ENCODE measurements at places on chromosomes 7 and 10.

GRCh38 chr7:148274118-148274517, 316.4 kb upstream of the C7orf33 start:
- H3K4me3 ChIP-seq = no peak overlapping the region
- H3K4me1 ChIP-seq = peaks cover 24% of the 10 kb centered on the region
- H3K27me3 ChIP-seq = no peaks in the 10 kb centered on the region
- H3K27ac ChIP-seq = no peak overlapping the region
- DNase-seq = no peak
- H3K36me3 ChIP-seq = no peaks in the 10 kb centered on the region

DNA sequence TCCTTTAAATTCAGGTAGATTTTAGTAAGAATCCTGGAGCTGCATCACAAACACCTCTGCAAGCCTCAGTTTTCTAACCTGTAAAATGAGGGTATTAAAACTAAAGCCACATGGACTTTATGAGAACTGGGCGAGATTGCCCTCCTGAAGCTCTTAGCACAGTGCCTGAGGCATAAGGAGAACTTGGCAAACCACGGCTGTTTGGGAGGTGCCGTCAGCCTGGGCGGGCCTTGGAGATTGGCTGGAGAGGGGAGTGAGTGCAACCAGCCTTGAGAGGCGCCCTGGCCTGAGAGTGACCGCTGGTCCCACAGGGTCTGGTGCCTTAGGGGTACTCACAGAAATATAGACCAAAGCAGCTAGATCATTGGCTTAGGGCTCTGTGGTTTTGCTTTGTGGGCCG, 5.4 kb upstream of the TNS3 start:
- peaks cover 9% of the 10 kb centered on the region for H3K4me1 ChIP-seq
- H3K4me3 ChIP-seq = no peak overlapping the region
- no peaks in the 10 kb centered on the region for H3K27me3 ChIP-seq
- H3K27ac ChIP-seq = no peak overlapping the region
- H3K36me3 ChIP-seq = no peaks in the 10 kb centered on the region

DNA sequence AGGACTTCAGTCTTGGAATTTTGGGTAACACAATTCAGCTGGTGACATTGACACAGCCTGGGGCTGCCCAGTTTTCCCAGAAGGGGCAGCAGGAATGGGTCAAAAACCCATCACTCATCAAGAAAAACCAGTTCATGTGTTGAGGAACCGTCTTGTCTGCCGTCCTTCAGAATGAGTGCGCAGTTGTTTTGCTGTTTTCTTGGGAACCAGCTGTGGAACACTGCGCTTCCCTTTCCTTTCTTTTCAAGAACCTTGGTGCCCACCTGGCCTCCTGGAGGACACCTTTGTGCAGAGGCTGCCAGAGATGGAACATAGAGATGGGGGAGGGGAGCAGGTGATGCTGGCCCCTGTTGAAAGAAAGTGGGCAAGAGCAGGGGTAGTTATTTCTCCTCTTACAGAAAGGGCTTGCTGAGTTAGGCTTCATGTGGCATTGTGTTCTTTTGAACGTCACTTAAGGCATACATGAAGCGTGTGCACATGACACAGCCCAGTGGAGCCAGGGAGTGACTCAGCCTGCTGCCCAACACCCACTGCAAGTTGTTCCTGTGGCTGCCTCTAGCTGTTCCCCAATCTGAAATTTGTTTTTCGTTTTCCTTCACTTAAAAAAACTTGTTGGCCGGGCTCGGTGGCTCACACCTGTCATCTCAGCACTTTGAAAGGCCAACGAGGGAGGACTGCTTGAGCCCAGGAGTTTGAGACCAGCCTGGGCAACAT, 87.4 kb upstream of the TNS3 start:
- DNase-seq = peak; percentile 92
- H3K4me3 ChIP-seq = peak overlapping the region; percentile 7
- no peaks in the 10 kb centered on the region for H3K36me3 ChIP-seq

GRCh38 chr7:18798088-18798906, 302.7 kb downstream of the HDAC9 start:
- no peaks in the 10 kb centered on the region for H3K36me3 ChIP-seq
- no peaks in the 10 kb centered on the region for H3K27me3 ChIP-seq
- no peaks in the 10 kb centered on the region for H3K4me1 ChIP-seq
- H3K4me3 ChIP-seq = no peak overlapping the region
- no peak overlapping the region for H3K27ac ChIP-seq

- H3K27me3 ChIP-seq = peaks cover 12% of the 10 kb centered on the region
- DNase-seq = peak; percentile 62
- peaks cover 24% of the 10 kb centered on the region for H3K4me1 ChIP-seq
Measured at GRCh38 chr7:44145479-44145968, 4.4 kb upstream of the MYL7 start.

DNA sequence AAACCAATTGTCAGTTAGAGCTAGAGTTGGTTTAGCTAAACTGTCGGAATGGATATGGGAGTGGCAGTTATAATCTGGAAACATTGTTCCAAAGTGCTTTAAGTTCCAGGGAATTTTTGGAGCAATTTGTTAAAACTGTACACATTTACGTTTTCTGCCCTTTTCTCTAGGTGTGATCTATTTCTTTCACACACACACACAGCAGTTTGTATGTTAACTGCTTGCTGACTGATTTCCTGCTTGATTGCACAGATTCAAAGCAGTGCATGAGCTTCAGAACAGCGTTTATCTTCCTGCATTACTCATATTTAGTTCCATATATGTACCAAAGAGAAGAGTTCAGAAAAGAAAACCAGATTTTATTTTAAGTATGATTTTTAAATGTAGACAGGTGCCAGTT, 57.9 kb downstream of the MGMT start:
- no peak overlapping the region for H3K4me3 ChIP-seq
- no peak for DNase-seq
- H3K36me3 ChIP-seq = no peaks in the 10 kb centered on the region
- H3K27ac ChIP-seq = no peak overlapping the region
- H3K4me1 ChIP-seq = no peaks in the 10 kb centered on the region
- no peaks in the 10 kb centered on the region for H3K27me3 ChIP-seq

Measured in B cell (primary cell).